GM19239 (cell line): ENCODE measurements at places on chromosomes 16 and 17.

DNA sequence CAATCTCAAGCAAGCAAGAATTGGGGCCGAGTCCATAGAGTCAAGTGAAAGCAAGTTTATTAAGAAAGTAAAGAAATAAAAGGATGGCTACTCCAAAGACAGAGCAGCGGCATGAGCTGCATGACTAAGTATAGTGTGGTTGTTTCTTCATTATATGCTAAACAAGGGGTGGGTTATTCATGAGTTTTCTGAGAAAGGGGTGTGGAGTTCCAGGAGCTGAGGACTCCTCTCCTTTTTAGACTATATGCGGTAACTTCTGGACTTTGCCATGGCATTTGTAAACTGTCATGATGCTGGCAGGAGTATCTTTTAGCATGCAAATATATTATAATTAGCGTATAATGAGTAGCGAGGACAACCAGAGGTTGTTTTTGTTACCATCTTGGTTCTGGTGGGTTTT, 819.9 kb downstream of the KCNJ2 start:
- DNase-seq = no peak

DNA sequence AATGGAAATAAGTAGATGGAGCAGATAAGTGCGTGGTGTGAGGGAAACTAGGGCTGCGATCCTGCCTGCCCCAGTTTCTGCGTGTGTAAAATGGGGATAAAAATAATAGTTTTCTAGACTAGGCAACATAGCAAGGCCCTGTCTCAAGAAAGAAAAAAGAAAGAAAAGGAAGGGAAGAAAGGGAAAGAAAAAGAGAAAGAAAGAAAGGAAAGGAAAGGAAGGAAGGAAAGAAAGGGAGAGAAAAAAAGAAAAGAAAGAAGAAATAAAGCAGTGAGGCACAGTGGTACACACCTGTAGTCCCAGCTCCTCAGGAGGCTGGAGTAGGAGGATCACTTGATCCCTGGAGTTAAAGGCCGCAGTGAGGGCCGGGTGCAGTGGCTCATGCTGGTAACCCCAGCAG, 2.2 kb upstream of the PKMYT1 start:
- no peak for DNase-seq

- peak; percentile 58 for DNase-seq
Measured at GRCh38 chr16:58336332-58337089, 41.7 kb upstream of the PRSS54 start.

DNA sequence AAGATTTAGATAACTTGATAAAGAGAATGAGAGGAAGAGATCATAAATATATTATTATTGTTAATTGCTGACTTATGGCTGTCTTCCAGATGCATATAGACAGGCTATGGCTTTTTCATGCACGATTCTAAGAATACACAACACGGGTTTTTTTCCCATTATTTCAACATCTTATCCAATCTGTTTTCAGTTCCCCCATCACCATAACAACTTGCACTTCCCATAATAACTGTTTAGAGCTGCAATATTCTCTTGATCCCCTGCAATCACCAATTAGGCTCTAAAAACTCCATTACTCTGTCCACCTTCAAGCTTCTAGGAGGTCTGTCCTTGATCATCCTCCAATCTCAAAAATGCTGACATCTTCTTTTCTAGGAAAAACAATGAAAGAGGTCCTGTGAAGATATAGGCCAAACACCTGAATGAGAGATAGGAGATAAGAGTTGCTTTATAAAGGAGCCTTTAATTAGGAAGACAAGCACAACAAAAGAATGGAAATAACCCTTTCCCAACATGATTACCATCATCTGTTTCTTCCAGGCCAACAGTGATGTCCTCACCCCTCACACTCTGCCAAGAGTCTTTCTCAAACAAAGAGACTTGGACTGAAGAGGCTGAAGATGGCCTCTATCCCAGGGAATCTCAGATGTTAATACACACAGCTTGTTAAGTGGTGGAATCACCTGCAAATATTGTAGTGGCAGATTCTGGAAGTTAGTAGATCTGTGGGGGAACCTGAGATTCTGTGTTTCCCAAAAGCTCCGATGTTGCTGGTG, 32.2 kb upstream of the CCL2 start:
- no peak for DNase-seq

GRCh38 chr17:49546546-49547535, 28.8 kb upstream of the NXPH3 start:
- DNase-seq = no peak
